ENCODE measurements at places on chromosomes 5 and 9.

DNA sequence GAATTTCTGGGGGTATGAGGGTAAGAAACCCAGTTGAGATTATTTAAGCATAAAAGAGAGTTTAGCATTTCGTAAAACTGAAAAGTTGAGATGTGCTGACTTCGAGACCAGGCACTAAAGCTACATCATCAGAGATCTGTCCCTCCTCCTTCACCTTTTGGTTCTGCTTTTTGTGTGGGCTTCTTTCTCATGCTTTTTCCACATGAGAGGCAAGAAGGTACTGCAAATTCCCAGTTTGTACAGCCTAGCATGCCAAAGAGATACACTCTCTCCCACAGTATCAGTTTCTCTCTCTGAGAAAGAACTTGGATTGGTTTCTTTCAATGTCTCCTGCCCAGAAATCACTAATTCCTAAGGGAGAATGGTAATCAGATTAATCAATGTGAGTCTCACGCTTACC lies 584.7 kb downstream of the SEMA5A start:
- DNase-seq = no peak

DNA sequence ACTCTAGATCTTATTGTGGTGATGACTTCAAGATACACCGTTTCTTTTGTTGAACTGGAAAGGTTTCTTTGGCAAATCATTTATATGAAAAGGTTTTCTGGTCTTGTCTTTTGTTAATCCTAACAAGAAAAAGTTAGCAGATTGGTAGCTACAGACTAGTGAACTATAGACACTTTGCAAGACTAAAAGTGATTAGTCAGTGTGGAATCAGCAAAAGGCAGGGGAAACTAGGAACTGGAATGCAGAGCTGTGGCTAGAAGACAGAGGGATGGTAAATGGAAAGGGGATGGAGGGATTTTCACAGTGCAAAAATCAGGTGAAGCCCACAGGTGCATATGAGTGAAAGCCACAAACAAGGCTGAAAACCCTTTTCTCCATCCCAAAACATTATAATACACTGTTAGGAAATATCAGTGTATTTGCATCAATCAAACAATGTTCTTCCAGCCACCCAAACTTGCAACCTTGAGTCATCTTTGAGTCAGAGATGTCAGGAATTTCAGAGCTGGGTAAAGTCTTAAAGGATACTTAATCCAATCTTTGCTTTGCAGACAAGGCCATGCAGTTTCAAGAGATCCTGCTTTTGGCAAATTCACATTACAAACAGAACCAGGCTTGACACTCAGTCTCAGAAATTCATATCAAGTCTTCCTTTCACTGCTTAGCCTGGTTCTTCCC lies 52.7 kb downstream of the PLK2 start:
- DNase-seq = peak; percentile 80

GRCh38 chr5:180646963-180647305 lies 2.5 kb downstream of the FLT4 start:
- DNase-seq = no peak

DNA sequence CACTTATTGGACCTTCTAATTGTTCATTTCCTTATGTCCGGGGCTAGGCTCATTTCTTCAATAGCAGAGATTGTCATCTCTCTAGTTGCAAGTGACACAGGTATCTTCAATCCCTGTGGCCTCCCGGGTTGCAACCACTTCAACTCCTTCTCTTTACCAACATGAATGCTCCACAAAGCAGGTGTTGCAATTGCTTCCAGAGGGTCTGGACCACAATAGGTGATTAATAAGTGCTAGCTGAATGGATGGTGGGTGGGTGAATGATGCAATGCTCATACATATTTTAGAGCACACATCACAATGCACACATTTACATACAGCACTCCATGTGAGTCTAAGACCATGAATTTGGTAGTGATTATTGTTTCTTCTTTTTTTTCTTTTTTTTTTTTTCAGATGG lies 2.6 kb downstream of the CEMIP2 start:
- DNase-seq = no peak

DNA sequence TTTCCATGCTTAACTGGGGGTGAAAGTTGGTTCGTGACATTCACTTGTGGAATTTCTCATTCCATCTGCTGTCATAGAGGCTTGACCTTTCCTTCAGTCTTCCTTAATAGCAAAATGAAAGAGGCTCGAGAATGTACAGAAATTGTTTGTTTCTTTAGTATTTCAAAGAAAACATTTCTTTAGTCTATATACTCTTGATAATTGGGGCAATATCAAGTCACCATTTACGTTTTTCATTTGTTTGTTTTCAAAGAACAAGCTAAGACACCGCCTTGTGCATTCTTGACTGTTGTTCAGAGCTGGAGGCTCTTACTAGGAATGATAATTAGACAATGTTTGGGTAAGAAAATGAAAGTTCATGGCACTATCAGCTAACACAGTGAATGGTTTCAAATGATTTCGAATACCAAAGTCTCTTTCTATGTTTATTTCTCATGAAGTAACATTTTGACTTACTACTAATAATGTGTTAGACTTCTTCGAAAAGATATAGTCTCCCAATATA lies 835.4 kb downstream of the SEMA5A start:
- no peak for DNase-seq

DNA sequence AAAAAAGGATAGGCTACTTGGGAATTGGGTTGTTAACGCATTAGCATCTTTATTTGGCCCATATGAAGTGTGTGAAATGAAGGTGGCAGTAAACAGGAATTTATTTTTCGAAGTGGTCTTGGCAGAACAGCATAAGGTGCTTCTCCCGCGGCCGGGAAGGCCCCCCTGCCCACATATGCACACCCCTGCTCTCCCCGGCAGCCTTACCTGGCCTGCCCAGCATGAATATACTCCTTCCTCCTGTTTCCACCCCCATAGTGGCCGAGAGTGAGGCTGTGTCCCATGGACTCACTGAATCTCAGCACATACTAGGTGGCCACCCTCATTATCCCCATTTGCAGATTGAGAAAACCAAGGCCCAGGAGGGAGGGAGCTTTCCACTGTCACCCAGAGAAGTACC lies 54.0 kb upstream of the OLFM1 start:
- no peak for DNase-seq

DNA sequence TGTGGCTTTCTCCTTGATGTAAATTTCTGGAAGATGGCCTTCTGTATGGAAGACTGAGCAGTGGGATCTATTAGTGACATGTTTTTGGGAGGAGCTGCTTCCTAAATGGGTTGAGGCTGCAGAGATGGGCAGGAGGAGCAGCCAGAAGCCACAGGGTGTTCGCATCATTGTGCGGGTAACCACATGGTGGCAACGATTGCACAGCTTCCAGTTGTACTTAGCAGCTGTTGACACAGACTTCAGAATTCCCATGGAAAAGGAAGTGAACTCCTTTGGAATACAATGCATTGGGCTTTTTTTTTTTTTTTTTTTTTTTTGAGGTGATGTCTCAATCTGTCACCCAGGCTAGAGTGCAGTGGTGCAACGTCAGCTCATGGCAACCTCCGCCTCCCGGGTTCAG lies 297.3 kb downstream of the NR3C1 start:
- DNase-seq = peak; percentile 41
